HepG2 (cell line): ENCODE measurements at places on chromosomes 7 and 10.

GRCh38 chr10:24603333-24603732 is 120.4 kb downstream of the ARHGAP21 start:
- DNase-seq, result no peak

GRCh38 chr10:43851030-43851429 is 202.3 kb upstream of the ZNF32 start:
- no peak for DNase-seq

GRCh38 chr7:146510088-146510680 is 393.6 kb downstream of the CNTNAP2 start:
- no peak for DNase-seq

DNA sequence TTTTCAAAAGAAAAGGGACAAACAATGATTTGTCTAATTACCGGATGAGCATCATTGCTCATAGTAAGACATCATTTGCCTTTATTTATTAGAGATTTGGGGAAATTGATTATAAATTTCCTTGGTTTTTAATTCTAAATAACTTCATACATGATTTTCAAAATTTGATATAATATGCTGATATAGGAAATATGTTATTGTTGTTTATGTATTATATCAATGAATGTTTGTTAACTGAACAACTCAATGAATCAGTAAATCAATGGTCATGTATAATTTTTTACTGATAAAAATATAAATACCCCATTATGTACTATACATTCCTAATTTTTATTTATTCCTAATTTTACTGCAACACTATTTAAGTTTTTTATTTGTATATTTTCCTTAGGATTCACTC is 257.3 kb downstream of the TSPAN12 start:
- no peak for DNase-seq

DNA sequence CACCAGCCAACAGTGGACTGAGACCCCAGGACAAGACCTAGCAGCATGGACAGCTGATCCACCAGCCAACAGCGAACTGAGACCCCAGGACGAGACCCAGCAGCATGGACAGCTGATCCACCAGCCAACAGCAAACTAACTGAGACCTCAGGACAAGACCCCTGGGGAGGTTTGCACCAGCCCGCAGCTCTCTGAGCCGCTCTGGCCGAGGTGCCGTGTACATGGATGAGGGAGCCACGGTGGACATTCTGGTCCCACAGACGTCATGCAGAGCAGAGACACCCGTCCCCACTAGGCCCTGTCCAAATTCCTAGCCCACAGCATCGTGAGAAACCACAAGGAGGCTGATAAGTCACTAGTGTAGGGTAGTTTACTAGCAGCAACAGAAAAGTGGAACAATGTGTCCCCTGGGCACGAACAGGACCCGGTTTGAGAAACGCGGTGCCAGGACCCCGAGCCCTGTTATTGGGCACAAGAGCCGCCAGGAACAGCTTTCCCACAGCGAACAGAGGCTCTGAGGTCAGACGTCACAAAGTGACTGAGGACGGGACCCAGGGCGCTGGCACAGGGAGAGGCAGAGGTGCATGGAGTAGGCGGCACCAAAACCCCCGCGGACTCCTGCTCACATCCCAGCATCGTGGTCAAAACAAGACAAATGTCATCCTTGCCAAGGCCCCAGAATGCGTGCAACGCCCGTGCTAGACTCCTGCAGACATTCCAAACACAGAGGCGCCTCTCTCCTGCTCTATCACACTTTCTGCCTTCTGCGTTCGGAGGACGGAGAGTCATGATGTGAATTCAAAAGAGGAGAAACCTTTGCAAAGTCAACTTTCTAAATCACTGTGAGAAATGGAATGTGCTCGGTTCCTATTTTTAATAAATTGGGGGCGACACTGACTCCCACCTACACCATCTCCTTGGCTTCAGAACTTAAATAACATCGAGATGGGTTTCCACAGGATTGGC is 8.1 kb downstream of the STK32C start:
- DNase-seq, result no peak
